Activated CD4-positive, alpha-beta T cell treated with anti-CD3 and anti-CD28 coated beads for 48 hours (primary cell): ENCODE measurements at places on chromosomes 11 and 22.

GRCh38 chr11:132471466-132471865, 1060.8 kb downstream of the OPCML start:
- DNase-seq = no peak

DNA sequence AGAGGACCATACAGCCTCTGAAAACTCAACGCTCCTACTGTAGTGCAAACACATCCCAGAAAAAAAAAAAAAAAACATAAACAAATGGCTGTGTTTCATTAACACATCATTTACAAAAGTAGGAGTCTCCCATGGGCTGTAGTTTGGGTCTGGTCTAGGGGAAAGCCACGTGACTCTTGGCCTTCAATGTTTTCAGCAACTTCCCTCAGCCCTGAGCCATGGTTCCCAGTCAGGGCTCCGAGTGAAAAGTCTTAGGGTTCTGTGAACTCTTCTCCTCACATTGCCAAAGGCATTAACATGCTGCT, 58.5 kb downstream of the CSNK2A3 start:
- no peak for DNase-seq

GRCh38 chr22:42719133-42719532, 1.5 kb downstream of the A4GALT start:
- no peak for DNase-seq

DNA sequence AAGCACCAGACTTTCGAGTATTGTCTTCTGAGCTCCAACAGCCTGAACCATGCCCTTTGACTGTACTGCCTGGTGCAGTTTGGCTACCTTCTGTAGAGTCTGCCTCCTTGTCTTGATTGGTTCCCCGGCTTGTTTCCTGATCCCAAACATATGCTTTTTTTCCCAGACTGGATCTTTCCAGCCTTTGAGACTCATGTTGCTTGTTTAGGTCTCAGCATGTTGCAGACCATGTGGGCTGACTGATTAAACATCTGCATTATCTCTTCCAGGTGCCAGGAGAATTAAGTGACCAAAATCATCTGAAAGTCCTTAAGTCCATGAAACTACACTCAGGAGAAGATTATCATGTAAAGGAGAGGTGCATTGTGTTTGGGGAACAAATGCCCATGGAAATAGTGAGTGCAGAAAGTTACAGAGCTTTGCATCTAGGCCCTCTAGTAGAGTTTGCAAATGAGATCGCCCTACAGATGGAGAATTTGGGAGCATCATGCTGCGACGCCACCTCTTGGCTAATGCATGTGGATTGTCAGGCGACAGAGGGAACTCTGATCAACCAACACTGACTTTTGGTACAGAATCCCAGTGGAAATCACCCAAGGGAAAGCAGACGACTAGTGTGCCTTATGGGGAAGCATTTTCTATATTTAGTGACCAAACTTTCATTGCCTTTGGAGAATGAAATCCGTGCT, 188.8 kb downstream of the BLID start:
- DNase-seq = no peak
